Fibroblast of upper back skin (primary cell): ENCODE measurements at places on chromosomes 3 and 15.

GRCh38 chr3:128372707-128373533 is 93.8 kb downstream of the DNAJB8 start:
- no peak for DNase-seq

DNA sequence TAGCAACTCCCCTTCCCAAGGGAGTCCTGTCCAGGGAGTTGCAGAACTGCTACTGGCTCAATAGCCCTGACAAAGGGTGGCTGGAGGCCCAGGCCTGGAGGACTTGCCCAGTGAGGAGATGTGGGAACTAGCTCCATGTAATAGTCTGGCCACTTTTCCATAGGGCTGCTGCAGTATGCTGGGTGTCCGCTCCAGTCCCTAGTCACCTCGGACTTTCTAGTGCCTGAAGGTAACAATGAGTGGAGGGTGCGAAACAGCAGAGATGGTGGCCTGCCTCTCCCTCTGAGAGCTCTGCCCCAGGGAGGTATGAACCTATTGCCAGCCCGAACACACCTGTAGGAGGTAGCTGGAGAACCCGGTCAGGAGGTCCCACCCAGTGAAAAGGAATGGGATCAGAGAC is 42.0 kb upstream of the GCSAM start:
- no peak for DNase-seq

DNA sequence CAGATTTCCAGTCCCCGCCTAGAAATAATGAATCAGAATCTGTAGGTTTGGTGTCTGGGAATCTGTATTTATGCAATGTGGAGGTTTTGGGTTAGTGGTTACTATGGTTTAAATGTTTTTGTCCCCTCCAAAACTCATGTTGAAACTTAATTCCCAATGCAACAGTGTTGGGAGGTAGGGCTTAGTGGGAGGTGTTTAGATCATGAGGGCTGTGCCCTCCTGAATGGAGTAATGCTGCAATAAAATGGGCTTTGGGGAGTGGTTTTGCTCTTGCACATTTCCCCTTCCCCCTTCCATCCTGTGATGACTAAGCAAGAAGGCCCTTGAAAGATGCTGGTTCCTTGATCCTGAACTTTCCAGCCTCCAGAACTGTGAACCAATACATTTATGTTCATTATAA is 9.2 kb upstream of the RFC4 start:
- DNase-seq = peak; percentile 86

- peak; percentile 67 for DNase-seq
These were observed 248.7 kb downstream of the ZIC4 start for GRCh38 chr3:147157631-147158030.

DNA sequence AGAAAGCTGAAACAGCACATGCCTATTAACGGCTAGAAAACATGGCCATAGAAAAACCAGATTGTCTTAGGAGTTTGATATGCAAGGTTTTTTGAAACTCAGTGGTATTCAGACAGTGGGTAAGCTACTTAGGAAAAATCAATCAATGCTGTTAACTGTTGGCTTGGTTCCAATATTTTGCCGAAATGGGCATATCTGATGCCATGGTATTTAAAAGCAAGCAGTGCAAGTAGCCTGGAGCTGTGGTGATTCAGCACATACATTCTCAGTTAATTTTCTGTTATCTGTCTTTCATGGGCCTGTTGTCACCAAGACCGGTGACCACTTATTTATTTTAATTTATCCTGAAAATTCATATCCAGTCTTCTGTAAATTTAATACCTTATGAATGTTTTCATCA is 17.3 kb upstream of the SUCNR1 start:
- no peak for DNase-seq

GRCh38 chr3:172647823-172648222 is 63.0 kb downstream of the NCEH1 start:
- DNase-seq = no peak

- DNase-seq = peak; percentile 32
These were observed 67.9 kb upstream of the TNIK start for GRCh38 chr3:171528102-171528501.

GRCh38 chr3:15272426-15273196 is 59.8 kb downstream of the SH3BP5 start:
- DNase-seq = no peak

DNA sequence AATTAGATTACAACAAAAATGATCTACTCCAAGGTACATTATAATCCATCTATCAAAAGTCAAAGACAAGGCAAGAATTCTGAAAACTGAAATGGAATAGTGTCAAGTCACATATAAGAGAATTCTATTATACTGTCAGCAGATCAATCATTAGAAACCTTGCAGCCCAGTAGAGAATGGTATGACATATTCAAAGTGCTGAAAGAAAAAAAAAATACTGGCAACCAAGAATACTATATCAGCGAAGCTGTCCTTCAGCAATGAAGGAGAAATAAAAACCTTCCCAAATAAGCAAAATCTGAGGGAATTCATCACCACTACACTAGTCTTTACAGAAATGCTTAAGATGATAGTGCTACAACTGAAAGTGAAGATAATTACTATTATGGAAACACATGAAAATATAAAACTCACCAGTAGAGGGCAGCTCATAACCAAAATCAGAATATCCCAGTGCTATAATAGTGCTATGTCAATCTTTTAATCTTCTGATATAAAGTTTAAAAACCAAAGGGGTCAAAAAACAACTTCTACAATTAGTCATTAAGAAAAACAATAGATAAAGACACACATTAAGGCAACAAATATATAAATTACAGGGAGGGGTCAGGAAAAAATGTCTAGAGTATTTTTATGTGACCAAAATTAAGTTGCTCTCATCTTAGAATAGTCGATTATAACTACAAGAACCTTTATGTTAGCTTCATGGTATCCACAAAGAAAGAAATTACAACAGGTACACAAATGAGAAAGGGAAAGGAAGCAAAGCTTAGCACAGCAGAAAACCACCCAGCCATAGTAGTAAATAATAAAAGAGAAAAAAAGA is 190.7 kb upstream of the CNTN6 start:
- peak; percentile 6 for DNase-seq

DNA sequence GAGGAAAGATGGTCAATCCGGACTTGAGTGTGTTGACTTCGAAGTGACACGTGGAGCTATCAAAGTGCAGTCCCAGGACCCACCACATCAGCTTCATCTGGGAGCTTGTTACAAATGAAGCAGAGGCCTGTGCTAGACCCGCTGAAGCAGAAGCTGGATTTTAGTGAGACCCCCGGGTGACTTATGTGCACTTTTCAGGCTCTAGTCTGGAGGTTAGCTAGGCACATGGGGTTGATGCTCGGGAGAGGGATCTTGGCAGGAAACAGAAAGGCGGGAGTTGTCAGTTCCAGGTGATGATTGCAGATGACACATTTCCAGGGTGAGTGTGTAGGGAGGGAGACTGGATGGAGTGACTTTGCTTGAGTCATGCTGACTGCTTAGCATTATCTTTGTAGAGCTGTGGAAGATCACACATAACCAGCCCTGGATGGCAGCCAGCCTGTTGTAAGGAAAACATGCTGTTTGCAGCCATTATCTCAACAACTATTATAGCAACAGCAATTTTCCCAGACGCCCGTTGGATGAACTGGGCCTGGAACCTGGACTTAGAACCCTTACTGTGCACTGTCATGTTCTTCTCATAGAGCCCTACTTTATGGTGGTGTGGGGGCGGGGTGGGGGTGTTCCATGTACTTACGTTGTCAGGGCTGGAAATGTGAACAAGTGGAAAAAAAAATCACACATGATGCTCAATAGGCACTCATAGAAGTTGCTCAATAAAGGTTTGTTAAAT is 122.4 kb downstream of the THSD4 start:
- peak; percentile 95 for DNase-seq

- DNase-seq = no peak
These were observed 550.7 kb upstream of the LMCD1 start for GRCh38 chr3:7950890-7951289.

DNA sequence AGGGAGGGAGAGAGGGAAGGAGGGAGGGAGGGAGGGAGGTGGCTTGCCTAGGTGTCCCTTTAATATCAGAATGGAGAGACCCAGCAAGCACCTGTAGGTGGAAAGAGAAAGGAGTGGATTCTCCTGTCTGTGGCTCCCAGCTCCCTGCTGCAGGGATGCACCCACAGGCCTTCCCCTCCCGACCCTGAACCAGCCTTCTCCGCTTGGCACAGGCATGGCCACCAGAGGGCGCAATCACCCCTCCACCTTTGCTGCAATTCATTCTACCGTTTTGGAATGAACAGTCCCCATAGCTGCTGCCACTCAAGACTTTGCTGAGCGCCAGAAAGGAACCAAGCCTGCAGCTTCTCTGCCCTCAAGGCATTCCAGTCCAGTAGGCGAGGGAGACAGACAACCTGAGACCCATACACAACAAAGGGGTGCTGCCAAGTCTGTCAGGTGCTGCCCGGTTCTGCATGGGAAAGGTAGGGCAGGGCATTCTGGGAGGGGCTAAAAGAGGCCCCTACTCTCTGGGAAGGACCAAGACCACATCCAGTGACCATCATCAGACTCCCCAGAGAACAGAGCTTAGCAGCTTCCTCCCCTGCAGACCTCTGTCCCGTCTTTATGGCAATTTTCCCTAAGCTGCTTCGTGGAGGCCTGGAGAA is 4.9 kb downstream of the TLR9 start:
- DNase-seq = peak; percentile 63

DNA sequence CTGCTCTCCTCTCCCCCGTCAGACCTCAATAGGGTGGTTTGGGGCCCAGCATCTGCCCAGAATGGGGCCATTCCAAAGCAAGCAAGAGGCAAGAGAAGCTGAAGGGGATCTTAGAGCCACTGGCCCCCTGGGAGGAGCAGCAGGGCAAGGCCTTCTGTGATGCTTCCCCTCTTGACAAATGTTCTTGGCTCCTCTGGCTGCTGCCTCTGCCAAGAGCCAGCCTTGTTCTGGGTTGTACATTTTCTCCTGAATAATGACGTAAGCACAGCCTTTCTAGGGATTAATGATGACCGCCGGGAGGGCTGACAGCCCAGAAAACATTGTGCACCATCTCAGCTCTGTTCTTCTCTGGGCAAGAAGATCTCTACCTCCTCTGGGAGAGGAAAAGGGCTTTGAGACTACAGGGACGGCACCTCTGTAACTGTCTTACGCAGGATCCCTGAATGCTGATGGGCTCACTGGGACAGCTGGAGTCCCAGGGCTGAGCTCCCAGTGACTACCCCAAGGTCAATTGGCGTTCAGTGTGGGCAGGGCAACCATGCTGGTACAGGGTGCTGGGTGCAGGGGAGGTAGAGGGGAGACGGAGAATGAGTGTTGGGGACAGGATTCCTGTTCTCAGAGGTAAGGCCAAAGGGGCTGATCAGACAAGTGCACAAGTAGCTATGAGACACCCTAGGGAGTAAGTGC is 253.3 kb downstream of the FAM43A start:
- DNase-seq = no peak

GRCh38 chr3:20319551-20319950 is 133.5 kb upstream of the SGO1 start:
- DNase-seq = no peak

- DNase-seq = no peak
These were observed 13.3 kb downstream of the ARMC8 start for GRCh38 chr3:138200424-138200823.

- no peak for DNase-seq
These were observed 43.2 kb downstream of the NR2E3 start for GRCh38 chr15:71853543-71853942.

GRCh38 chr15:99476413-99477222 is 89.2 kb upstream of the MEF2A start:
- DNase-seq = peak; percentile 98

DNA sequence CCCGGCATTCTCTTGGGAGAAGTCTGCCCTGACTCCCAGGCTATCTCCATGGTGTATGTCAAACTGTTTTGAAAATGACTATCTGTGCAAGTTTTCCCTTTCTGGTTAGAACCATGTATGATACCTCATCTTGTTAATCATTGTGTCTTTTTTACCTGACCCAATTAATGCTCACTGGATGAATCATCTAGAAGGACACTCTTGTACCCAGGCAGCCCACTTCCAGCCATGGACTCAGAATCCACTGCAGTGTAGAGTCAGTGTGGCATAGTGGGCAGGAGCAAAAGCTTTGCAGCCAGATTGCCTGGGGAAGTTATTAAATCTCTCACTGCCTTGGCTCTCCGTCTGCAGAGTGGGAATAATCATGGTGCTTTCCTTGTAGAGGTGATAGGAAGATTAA is 1.2 kb downstream of the FAM3D start:
- no peak for DNase-seq

GRCh38 chr15:67458331-67459029 is 62.5 kb upstream of the C15orf61 start:
- no peak for DNase-seq

DNA sequence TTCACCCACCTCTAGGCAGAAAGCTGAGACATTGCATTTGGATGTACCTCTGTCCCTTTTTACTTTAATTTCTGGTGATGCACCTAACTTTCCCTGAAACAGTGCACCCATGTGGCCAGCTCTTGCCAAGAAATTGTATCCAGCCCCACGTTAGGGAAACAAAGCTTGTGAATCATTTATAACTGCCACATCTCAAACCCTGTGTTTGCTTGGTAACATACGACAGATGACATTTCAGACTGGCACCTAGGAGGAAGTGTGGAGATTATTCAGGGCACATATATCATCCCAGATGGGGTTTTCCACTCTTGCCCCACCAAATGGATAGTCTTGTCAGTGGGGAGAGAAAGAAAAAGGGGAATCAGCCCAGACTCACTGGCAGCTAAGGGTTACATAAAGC is 2.1 kb downstream of the CYB561D2 start:
- no peak for DNase-seq

- DNase-seq = peak; percentile 85
These were observed 227.6 kb downstream of the NECTIN3 start for GRCh38 chr3:111299192-111299615.

DNA sequence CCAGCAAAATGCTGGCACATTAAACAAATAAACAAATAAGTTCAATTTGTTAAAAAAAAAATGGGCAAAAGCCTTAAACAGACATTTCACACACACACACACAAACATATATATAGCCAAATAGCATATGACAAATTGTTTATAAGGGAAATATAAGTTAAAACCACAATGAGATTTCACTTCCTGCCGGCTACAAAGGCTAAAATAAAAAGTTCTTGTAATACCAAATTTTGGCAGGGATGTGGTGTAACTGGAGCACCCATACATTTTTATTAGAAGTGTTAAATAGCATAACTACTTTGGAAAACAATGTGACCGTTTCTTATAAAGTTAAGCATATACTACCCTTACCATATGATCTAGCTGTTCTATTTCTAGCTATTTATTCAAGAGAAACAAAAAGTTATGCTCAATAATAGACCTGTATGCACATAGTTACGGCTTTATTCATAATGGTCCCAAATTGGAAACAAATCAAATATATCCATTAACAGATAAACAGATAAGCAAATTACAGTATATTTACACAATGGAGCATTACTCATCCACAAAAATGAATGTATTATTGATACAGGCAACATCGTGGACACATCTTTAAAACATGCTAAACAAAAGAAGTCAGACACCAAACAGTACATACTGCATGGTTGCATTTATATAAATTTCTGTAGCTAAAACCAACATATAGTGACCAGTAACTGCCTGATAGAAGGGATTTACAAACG is 93.9 kb downstream of the EOMES start:
- peak; percentile 44 for DNase-seq

DNA sequence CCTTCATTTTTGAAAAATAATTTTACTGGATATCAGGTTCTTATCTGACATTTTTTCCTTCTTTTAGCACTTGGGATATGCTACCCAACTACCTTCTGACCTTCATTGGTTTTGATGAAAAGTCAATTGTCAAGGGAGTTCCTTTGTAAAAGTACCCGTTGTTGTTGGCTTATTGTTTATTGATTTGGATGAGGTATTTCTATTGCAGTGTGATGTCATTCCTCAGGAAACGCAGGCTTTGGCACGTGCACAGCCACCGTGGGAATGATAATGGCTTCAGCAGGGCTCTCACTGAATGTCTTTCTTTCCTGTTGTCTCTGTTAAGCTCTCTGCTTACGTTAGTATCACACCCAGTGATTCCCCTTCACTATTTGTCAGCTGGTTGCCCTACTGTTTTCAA is 944.6 kb downstream of the CADM2 start:
- no peak for DNase-seq
